Foreskin melanocyte (primary cell): ENCODE measurements at places on chromosomes 7 and 10.

DNA sequence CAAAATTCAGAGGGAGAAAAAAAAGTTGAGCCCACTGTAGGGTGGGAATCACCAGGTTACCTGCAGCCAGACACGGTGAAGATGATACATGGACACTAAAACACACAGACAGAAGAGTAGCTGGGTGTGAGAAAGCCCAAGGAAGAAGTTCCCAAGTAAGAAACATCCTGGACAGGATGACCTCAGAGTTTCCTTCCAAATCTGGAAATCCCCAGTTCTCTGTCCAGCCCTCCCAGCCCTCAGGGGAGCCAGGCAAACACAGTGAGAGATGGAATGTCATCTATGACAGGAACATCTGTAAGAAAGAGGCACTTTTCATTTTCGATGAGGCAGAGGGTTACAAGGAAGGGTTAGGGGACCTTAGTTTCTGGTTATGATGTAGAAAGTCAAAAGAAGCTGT, 125.1 kb upstream of the LYZL1 start:
- DNase-seq, result no peak

GRCh38 chr10:62034096-62034640, 132.7 kb downstream of the ARID5B start:
- DNase-seq, result no peak

GRCh38 chr7:73638911-73639310, 14.6 kb upstream of the MLXIPL start:
- no peak for DNase-seq

DNA sequence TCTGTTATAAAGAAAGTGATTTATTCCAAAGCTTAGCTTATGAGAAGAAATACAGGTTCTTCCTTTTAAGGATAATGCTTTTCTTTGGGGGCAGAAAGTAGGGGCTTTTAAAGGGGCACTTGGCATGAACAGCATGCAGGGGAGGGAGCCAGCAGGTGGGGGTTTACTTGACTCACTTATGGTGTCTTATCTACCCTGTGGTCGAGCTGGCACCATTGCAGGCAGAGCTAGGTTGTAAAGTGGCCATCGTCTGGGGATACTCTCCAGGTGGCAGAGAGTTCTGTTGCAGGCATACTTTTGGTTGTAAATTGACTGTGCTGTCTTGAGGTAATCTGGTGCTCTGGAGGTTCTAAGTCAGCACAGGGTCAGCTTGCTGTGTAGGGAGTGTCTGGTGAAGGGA, 26.3 kb upstream of the IFRD1 start:
- DNase-seq, result no peak

GRCh38 chr10:107585630-107586029, 421.1 kb upstream of the SORCS1 start:
- DNase-seq, result no peak

DNA sequence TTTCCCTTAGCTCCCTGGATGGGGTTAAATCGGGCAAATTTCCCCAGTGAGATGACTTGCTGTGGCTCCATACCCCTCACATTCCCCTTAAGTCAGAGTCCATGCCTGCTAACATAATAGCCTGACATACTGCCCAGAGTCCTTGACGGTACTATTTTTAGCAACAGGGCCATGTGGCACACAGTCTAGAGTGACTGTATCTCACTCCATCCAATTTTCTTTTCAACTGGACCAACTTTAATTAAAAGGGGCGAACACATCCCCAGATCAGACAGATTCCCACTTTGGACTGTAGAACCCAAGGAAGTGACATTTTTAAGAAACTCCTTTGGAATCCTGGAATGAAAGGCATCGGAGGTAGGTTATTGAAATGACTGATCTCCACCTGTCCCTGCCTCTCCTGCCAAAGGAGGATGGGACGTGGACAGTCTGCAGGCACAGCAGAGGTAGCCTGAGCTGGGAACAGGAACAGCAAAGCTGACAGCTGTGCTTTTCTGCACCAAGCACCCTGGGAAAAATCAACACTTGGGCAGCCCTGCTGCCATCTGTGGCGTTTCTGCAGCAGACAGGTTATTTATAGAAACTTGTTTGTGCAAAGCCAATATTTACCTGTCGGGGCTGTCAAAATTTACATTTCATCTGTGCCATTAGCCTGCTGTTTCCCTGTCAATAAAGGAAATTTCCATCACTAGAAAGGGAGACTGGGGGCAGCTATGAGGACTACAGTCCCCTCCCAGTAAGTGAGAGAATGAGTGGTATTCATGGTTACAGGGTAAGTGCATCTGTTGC, 221.5 kb upstream of the AOAH start:
- DNase-seq, result no peak

GRCh38 chr7:15778191-15778590, 91.7 kb upstream of the MEOX2 start:
- DNase-seq, result no peak

GRCh38 chr7:141562972-141563371, 11.8 kb downstream of the AGK start:
- DNase-seq, result no peak

DNA sequence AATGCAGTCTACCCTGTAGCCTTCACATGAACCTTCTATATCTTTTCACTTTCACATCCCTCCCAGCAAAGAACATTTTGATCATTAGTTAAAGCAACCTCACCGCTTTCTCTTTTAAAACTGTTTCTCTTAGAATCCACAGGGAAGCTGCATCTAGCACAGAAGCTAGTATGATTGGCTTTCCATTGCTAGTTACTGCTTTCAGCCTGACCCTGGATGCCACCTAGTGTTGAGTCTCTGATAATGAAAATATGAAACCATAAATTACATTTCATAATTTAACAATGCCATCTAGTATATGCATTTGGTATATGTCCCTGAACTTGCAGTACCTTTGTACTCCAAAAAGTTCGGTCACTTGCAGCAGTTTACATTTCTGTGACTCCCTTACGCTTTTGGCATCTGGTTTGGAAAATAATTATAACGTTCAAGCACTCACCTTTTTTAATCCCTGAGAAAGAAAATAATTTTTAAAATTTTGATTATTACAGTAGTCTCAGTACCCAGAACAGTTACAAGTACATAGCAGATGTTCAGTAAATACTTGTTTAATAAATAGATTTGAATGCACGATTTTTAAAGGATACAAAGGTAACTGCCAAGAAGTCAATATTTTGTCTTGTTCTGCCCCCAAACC, 22.7 kb downstream of the CISD1 start:
- DNase-seq, result peak; percentile 46

DNA sequence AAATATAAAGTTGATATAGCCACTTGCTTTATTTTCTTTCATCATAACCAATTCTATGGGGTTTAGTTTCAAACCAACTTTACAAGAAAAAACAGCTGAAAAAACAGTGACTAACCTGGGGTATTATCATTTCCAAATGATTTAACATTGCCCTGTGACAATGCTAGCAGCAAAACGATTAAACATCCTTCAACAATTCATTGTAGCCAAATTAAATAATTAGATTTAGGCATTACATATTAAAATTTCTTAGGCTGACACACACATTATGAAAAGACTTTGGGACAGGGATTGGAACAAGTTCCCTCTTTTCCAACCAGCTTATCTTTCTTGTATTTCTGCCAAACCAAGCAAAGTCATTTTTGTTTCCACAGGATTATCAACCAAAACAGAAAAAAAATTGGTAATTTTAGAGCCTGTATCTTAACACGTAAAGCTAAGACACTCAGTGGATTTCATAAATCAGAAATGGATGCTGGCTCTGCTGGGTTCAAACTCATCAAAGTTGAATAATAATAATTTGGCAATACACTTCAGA, 84.0 kb downstream of the SEMA3D start:
- no peak for DNase-seq

- no peak for DNase-seq
These were observed 291.3 kb downstream of the REEP3 start for GRCh38 chr10:63812501-63812900.

DNA sequence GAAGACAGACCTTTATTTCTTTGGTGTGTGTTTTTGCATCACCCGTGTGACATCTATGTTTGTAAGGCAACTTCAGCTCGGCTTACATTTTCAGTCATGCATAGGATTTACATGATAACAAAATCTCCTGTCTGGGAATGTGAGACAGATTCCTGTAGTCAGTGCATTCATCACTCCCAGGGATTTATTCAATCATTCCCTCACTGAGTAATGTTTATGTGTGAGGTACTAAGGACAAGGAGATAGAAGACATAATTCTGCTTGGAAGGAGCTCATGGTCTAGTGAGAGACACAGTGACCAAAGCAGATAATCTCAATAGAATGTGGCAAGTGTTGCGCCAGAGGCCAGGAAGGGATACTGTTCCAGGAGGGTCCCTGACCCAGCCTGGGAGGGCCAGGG, 35.2 kb upstream of the BMPER start:
- no peak for DNase-seq

DNA sequence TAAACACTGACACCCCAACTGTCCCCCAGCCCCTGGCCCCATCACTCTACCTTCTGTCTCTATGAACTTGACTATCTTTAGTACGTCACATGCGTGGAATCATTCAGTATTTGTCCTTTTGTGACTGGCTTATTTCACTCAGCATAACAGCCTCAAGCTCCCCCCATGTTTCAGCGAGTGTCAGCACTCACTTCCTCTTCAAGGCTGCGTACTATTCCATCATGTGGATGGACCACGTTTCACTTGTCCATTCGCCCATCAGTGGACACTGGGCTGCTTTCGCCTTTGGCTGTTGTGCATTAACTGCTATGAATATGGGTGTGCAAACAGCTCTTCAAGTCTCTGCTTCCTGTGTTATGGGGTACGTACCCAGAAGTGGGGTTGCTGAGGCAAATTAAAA, 100.7 kb downstream of the PTPRN2 start:
- no peak for DNase-seq

DNA sequence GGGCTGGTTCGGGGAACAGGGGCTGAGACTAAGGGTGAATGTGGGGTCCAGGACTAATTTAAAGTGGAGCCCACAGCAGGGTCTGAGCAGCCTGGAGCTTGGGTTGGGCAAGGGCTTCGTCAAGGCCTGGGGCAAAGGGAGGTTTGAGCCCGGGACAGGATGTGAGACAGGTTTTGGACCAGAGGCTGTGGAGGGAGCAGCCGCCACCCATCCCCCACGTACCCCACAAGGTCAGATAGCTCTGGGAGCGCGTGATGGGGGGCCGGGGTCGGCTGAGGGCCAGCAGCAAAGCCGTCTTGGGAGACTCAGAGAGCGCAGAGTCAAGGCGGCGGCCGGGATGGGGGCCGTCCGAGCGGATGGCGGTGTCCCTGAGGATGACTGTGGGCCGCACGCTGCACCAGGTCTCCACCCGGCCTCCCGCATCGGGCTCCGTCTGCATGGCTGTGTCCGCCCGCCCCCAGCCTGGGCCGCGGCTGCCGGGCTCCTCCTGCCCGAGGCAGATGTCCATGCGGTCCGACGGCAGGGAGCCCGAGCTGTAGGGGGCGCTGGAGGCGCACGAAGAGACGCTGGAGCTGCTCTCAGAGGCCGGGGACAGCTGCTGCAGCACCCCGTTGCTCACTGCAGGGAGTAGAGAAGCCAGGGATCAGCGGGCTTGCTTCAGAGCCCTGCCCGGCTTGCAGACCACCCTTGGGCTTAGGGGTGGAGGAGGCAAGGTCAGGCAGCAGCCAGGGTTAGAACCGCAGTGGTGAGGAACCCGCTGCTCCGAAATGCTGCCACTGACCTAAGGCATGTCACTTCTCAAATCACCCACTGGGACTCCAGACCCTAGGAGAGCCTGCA, 12.1 kb downstream of the PDZD7 start:
- peak; percentile 67 for DNase-seq

- no peak for DNase-seq
These were observed 42.2 kb upstream of the TUBB8 start for GRCh38 chr10:91313-91712.

DNA sequence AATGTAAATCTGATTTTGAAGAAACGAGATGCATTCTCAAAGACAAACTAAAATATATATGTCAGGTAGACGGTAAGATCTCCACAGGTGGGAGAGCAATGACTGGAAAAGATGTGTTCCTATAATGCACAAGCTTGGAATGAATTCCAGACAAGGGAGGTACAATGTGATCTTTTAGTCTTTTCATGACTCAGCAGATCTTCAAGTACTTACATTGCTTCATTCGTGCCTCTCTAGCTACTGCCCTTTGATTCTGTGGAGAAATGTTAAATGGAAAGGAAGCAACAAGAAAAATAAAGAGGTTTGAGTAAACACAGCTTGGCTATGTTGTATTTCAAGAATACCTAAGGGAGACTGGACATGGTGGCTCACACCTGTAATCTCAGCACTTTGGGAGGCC, 106.6 kb downstream of the GAD2 start:
- DNase-seq, result no peak

DNA sequence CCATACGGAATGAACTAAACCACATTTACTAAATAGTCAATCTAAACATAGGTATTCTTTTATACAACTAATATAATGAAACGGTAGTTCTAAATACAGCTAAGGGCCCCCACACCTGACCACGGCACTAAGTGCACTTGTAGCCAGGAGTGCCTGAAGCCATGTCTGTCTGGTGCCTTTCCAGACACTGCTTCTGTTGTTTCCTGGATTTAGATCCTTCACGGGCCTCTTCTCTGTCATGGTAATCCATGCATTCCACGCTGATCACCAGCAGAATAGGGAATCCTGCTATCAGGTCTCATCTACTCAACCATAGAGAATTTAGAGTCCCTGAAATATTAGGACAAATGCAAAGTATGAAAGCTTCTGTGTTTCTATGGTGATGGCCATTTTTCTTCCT, 37.8 kb downstream of the OSBPL3 start:
- no peak for DNase-seq

- DNase-seq, result no peak
These were observed 5.6 kb upstream of the ING3 start for GRCh38 chr7:120944826-120945562.

DNA sequence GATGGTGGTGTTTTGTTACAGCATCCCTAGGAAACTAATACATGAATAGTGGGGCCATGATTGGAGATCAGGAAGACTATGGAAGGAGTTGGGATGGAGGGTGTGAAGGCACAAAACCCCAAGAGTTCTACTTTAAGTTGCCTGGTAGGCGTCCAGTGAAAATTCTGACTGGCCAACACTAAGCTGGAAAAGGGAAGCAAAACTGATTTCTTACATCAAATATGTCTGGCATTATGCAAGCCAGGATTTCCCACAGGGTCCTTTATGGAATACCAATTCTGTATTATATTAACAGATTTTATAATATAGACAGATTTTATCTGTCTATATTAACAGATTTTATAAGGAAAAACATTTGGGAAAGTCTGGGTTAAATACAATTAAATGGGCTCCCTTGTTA, 16.2 kb downstream of the CPVL start:
- no peak for DNase-seq

GRCh38 chr7:24882989-24883621, 96.9 kb downstream of the OSBPL3 start:
- no peak for DNase-seq

DNA sequence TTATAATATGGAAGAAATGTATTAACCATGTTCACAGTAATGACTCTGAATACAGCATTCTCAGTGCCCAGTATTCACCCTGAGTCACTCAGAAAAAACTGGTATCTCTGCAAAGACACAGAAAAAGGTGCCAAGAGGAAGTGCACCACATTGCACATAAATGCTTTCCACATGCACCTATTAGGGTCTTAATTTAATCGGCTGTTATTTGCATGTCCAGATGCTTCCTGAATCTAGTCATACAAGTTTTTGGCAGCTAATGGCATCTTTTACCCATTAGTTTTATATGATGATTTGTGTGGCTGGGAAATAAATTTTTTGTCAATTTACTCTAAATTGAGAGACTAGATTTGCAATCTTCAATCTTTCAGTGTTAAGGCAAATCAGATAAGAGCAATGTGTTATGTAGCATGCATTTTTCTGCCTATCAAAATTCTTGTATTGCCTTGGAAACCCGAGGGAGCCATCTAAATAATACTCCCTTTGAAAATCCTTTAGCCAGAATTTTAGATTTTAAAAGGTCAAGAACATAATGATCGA, 58.2 kb downstream of the ZNF680 start:
- DNase-seq, result no peak

- DNase-seq, result no peak
These were observed 10.8 kb downstream of the ZNF394 start for GRCh38 chr7:99489235-99489634.
